GM23248 (cell line): ENCODE measurements at places on chromosomes 7 and 10. TPM values are rescaled to one million over a fixed set of nuclear protein-coding genes. Genes with fewer than 3 reads are reported as not detected.
A peak's percentile ranks its signal among the peaks of the same experiment; 100 is the strongest.

GRCh38 chr10:72097448-72098300, 9.3 kb upstream of the SPOCK2 start:
- H3K36me3 ChIP-seq = peaks cover 13% of the 10 kb centered on the region; the same call in 1 of the 2 replicates
- H3K4me3 ChIP-seq = no peak overlapping the region
- H3K4me1 ChIP-seq = peaks cover 16% of the 10 kb centered on the region
- H3K27ac ChIP-seq = peak overlapping the region; percentile 41
- DNase-seq = peak; percentile 93

ACSM6 gene
- total RNA-seq = not detected in 2 replicates

CHRM2 gene
- 3.7 and 5.2 TPM in 2 replicates for total RNA-seq

GRCh38 chr7:31688996-31689395, 2.0 kb downstream of the PPP1R17 start:
- DNase-seq = no peak
- H3K36me3 ChIP-seq = no peaks in the 10 kb centered on the region
- no peak overlapping the region for H3K27ac ChIP-seq
- H3K4me1 ChIP-seq = no peaks in the 10 kb centered on the region
- H3K4me3 ChIP-seq = no peak overlapping the region
- no peaks in the 10 kb centered on the region for H3K27me3 ChIP-seq

GRCh38 chr7:71264005-71264404, 132.1 kb downstream of the GALNT17 start:
- no peak overlapping the region for H3K27ac ChIP-seq
- DNase-seq = no peak

- no peak for DNase-seq
- H3K4me3 ChIP-seq = no peak overlapping the region
- no peaks in the 10 kb centered on the region for H3K4me1 ChIP-seq
- no peak overlapping the region for H3K27ac ChIP-seq
These were observed 187.1 kb downstream of the KIF20B start for GRCh38 chr10:89888321-89889070.

- DNase-seq = no peak
- H3K36me3 ChIP-seq = no peaks in the 10 kb centered on the region
- H3K4me1 ChIP-seq = 0 out of 2 replicates have a peak, but pooled peaks cover 6% of the 10 kb centered on the region
- no peaks in the 10 kb centered on the region for H3K27me3 ChIP-seq
These were observed 156.7 kb upstream of the BET1 start for GRCh38 chr7:94160719-94161435.

AASS gene
- 6.3 TPM in 2 replicates for total RNA-seq

DNA sequence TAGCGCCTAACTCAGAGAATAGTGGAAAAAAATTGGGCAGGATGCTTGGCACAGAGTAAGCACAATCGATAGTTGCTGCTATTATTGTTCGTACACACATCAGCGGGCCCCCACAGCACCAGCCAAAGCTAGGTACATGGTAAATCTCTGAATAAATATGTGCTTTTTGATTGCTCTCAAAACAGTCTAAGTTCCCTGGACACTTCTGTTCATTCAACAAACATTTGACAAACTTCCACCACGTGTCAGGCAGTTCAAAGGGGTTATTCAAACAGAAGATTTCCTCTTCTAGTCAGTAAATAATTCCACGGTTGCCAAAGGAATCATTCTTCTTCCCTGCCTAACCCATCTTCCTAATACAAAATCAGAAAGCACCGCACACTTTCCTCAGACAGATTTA, 150.8 kb downstream of the DGKI start:
- peak overlapping the region; percentile 44; the same call in 1 of the 2 replicates for H3K27ac ChIP-seq
- H3K4me1 ChIP-seq = peaks cover 24% of the 10 kb centered on the region
- DNase-seq = no peak
